ENCODE measurements at places on chromosomes 2 and 18.

- no peak for ATAC-seq
Observed at GRCh38 chr2:105824446-105824845, 79.7 kb downstream of the NCK2 start.

GRCh38 chr2:105789745-105790460 lies 45.2 kb downstream of the NCK2 start:
- peak; percentile 98 for ATAC-seq

DNA sequence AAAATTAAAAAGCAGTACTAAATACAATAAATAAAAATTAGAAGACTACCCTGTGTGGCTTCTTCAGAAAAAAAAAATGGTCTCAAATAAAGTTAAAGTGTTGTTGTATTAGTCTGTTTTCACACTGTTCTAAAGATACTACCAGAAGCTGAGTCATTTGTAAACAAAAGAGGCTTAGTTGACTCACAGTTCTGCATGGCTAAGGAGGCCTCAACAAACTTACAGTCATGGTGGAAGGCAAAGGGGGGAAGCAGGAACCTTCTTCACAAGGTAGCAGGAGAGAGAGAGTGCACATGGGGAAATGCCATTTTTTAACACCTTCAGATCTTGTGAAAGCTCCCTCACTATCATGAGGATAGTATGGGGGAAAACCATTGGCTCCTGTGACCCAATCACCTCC lies 612.8 kb downstream of the RNF144A start:
- ATAC-seq: no peak

- no peak for ATAC-seq
Observed at GRCh38 chr2:15640261-15640711, 48.6 kb downstream of the DDX1 start.

GRCh38 chr2:152513681-152514080 lies 178.7 kb downstream of the FMNL2 start:
- ATAC-seq: peak; percentile 75

GRCh38 chr2:96683972-96684820 lies 41.6 kb downstream of the FER1L5 start:
- no peak for ATAC-seq

GRCh38 chr2:178482437-178482836 lies 2.2 kb downstream of the PLEKHA3 start:
- no peak for ATAC-seq

- no peak for ATAC-seq
Observed at GRCh38 chr2:213934560-213934959, 476.3 kb upstream of the VWC2L start.

GRCh38 chr2:55401124-55401523 lies 18.5 kb downstream of the CCDC88A start:
- ATAC-seq: no peak

- ATAC-seq: peak; percentile 61
Observed at GRCh38 chr2:12416600-12416999, 300.1 kb upstream of the TRIB2 start.

GRCh38 chr2:238854246-238854645 lies 6.4 kb downstream of the TWIST2 start:
- no peak for ATAC-seq

DNA sequence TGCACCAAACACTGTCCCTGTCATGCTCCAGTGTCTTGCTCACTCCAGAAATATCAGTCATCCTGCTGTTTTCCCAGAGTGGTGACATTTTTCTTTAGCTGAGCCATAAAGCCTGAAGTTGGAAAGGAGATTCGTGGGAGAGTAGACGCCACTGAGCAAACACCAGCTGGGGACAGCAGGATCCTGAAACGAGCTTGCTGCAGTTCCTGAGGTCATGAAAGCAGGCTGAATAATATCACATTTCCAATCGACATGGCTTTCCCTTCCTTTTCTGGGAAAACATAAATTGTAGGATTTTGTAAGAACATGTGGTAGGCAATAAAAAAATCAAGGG lies 276.4 kb downstream of the CDCA7 start:
- ATAC-seq: no peak

GRCh38 chr2:67712484-67712883 lies 315.4 kb downstream of the ETAA1 start:
- ATAC-seq: no peak

DNA sequence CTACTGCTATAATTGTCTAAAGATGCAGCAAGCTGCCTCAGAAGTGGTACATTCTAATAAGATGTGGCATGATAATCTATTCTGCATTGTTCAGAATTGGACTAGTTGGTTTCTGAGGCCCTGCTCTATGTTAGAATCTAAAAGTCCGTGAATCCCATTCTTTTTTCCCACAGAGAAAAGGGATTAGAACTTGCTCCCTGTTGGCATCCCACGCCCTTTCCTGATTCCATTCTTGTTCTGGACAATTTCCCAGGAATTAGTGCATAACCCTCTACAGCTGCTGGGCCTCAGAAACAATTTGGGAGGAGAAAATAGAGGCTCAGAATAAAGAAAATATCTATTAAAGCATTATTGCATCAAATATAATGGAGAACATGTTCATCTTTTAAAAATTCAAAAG lies 282.7 kb downstream of the NRXN1 start:
- ATAC-seq: no peak

- ATAC-seq: no peak
Observed at GRCh38 chr2:161870401-161870930, 203.5 kb downstream of the DPP4 start.

GRCh38 chr18:38963943-38964660 lies 1398.5 kb upstream of the CELF4 start:
- no peak for ATAC-seq
